ENCODE measurements at places on chromosomes 16 and 17. TPM values are rescaled to one million over a fixed set of nuclear protein-coding genes. Genes with fewer than 3 reads are reported as not detected.

SPNS3 gene
- not detected for total RNA-seq

CIITA gene
- under 0.01 TPM for total RNA-seq

TPPP3 gene
- 67.0 TPM for total RNA-seq

OR3A3 gene
- total RNA-seq = not detected

SLC38A8 gene
- total RNA-seq = not detected

NAGS gene
- 0.40 TPM for total RNA-seq

SSH2 gene
- total RNA-seq = 26.7 TPM

CD68 gene
- 9.1 TPM for total RNA-seq

MMP25 gene
- total RNA-seq = 0.05 TPM

ZNHIT3 gene
- 49.1 TPM for total RNA-seq

CFAP97D1 gene
- total RNA-seq = not detected

NFATC3 gene
- 40.8 TPM for total RNA-seq

ARL16 gene
- 38.5 TPM for total RNA-seq

KRT14 gene
- not detected for total RNA-seq

CA4 gene
- not detected for total RNA-seq

ST6GALNAC2 gene
- 0.91 TPM for total RNA-seq

HSPB9 gene
- not detected for total RNA-seq

COL1A1 gene
- total RNA-seq = 719 TPM

SLC13A2 gene
- total RNA-seq = not detected

ZFP1 gene
- 12.0 TPM for total RNA-seq

SULT1A4 gene
- 0.32 TPM for total RNA-seq

FBXW10 gene
- not detected for total RNA-seq

SULT1A1 gene
- 3.4 TPM for total RNA-seq

TNK1 gene
- total RNA-seq = not detected

ARHGDIG gene
- 0.48 TPM for total RNA-seq

CCL17 gene
- total RNA-seq = not detected

GFAP gene
- 0.68 TPM for total RNA-seq

CD7 gene
- total RNA-seq = 1.4 TPM

MAPK7 gene
- total RNA-seq = 6.9 TPM

HBA2 gene
- total RNA-seq = not detected

ARMC7 gene
- 4.4 TPM for total RNA-seq

RNU2-1 gene
- not detected for total RNA-seq

MRPL27 gene
- 63.9 TPM for total RNA-seq

AOC3 gene
- total RNA-seq = 0.67 TPM

TMEM100 gene
- 3.0 TPM for total RNA-seq

REXO5 gene
- 5.7 TPM for total RNA-seq

CCDC102A gene
- total RNA-seq = 13.2 TPM

SLC5A2 gene
- total RNA-seq = not detected

PPY gene
- total RNA-seq = not detected

RGS9 gene
- total RNA-seq = 0.96 TPM

TTLL6 gene
- total RNA-seq = not detected

C17orf113 gene
- total RNA-seq = 0.51 TPM

All from myocyte (in vitro differentiated cells).